ENCODE measurements at places on chromosomes 7 and 10.

GRCh38 chr7:114402876-114403635, 11.6 kb upstream of the FOXP2 start:
- DNase-seq = no peak

- DNase-seq = no peak
Observed at GRCh38 chr7:90706072-90706716, 110.1 kb downstream of the CDK14 start.

GRCh38 chr10:102714621-102715455, at the start of gene SFXN2:
TSS of gene SFXN2 (plus strand) at chr10:102714636. CDS start at chr10:102726637, 12,001 bp downstream.
- peak; percentile 30 for DNase-seq

- DNase-seq = no peak
Observed at GRCh38 chr10:30284865-30285594, 64.0 kb downstream of the MTPAP start.

DNA sequence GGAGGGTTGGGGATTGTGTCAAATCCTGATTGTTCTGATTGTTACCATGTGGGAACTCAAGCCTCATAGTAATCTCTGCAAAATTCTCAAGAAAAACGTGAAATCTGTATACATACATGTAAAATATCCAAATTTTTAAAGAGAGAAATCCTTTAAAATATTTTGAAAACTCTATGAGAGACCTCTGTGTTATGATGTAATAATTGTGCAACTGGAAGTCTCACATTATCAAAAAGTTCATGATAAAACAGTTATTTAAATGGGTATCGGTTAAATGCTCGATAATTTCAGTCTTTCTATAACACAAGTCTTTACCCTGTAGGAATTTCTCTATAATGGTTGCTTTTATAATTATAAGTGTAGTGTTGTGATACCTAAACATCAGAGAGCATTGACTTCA, 95.5 kb downstream of the TMEM26 start:
- DNase-seq = no peak

- no peak for DNase-seq
Observed at GRCh38 chr7:86407291-86407690, 236.4 kb upstream of the GRM3 start.
